ENCODE measurements at places on chromosomes 2 and 18.

- DNase-seq = no peak
Observed at GRCh38 chr2:74831693-74832530, 2.0 kb upstream of the HK2 start.

GRCh38 chr2:124978597-124978996 is 953.5 kb downstream of the CNTNAP5 start:
- no peak for DNase-seq

DNA sequence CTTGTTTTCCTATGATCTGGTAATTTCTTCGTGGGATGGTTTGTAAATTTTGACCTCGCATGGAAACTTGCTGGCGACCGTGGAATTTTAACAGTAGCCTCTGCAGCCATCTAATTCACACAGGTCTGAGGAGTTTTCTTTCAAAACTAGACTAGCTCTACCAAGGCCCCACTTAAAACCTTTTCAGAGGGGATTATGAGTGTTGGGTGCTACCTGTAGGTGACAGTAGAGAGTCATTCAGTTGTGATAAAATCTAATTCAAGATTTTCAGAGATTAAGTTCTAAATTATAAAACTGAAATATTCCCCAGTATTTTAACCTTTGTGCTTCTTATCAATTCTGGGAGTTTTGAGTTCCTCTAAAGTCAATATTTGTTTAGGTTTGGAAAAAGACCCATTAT is 31.0 kb downstream of the THSD7B start:
- DNase-seq = no peak

DNA sequence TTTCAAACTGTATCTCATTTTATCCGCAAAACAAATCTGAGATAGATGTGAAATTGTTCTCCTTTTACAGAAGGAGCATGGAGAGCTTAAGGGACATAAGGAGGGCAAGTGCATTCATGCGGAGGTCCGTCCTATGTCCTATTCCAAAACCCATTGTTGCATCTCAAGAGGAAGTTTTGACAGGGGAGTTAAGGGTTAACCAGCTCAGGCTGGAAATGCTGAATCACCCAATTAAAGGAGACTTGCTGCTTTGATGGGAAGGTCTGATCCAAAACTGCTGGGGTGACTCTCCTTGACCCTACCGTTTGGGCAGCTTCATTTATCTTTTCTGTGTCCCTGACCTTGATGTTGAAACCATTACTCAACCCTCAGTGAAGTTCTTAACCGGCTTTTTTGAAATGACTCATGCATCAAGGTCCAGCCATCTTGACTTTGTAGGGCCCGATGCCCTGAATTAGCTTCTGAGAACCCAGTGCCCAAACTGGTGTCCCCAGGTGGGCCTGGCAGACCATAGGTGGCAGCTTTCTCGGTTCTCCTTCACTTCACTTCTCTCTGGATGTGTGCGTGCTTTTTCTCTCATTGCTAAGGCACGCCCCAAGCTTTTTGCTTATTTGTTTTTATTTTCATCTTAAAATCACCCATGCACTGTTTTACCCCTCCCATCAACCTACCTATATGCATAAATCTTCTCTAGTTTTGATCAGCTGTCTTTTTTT is 15.9 kb upstream of the TXNDC2 start:
- no peak for DNase-seq

DNA sequence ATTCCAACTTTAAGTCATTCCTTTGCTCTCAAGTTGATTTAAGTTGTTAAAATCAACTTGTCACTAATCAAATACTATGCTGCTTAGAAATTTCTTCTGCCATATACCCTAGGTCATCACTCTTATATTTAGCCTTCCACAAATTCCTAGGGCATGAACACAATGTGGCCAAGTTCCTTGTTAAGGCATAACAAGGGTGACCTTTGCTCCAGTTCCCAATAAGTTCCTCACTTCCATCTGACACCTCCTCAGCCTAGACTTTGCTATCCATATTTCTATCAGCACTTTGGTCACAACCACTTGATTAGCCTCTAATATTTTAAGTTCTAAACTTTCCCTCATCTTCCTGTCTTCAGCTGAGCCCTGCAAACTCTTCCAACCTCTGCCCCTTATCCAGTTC is 9.9 kb upstream of the TMEM37 start:
- no peak for DNase-seq

GRCh38 chr18:59696311-59697235 is 650 bp downstream of the CCBE1 start:
- DNase-seq = no peak

GRCh38 chr2:170462433-170463205 is 252.5 kb upstream of the SP5 start:
- no peak for DNase-seq

Measured in Ammon's horn (tissue), 1 donor.